Activated naive CD4-positive, alpha-beta T cell treated with anti-CD3 and anti-CD28 coated beads for 36 hours (primary cell): ENCODE measurements at places on chromosomes 16 and 17. TPM values are rescaled to one million over a fixed set of nuclear protein-coding genes. Genes with fewer than 3 reads are reported as not detected.
A peak's percentile ranks its signal among the peaks of the same experiment; 100 is the strongest.

The NXN gene
- total RNA-seq: 0.20 TPM

The SLC5A2 gene
- total RNA-seq: not detected

DNA sequence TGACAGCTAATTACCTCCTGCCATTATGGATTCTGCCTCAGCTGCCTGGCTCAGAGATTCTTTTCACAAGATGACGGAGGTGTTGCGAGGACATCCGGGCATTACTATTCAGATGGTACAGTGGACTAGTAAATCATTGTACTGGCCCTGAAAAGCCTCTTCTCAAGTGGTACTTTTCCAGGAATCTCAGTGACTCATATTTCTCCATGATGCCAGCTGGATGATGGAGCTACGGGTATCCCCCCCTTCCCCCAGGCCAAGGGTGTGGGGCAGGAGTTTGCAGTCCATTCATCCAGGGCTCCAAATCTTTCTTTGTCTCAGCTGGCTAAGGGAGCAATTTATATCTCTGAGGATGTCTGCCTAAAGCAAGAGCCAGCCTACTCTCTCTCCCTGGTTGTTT lies 107.7 kb upstream of the GPR139 start:
- no peak overlapping the region for H3K27ac ChIP-seq
- H3K4me3 ChIP-seq: no peak overlapping the region
- H3K4me1 ChIP-seq: no peaks in the 10 kb centered on the region
- no peaks in the 10 kb centered on the region for H3K27me3 ChIP-seq

- no peaks in the 10 kb centered on the region for H3K36me3 ChIP-seq
- peaks cover 12% of the 10 kb centered on the region for H3K27me3 ChIP-seq
- H3K4me3 ChIP-seq: no peak overlapping the region
- H3K27ac ChIP-seq: no peak overlapping the region
Observed at GRCh38 chr16:2328428-2328827, 12.1 kb downstream of the ABCA3 start.

The C1QTNF1 gene
- 0.14 TPM for total RNA-seq

The SEC14L5 gene
- total RNA-seq: not detected

DNA sequence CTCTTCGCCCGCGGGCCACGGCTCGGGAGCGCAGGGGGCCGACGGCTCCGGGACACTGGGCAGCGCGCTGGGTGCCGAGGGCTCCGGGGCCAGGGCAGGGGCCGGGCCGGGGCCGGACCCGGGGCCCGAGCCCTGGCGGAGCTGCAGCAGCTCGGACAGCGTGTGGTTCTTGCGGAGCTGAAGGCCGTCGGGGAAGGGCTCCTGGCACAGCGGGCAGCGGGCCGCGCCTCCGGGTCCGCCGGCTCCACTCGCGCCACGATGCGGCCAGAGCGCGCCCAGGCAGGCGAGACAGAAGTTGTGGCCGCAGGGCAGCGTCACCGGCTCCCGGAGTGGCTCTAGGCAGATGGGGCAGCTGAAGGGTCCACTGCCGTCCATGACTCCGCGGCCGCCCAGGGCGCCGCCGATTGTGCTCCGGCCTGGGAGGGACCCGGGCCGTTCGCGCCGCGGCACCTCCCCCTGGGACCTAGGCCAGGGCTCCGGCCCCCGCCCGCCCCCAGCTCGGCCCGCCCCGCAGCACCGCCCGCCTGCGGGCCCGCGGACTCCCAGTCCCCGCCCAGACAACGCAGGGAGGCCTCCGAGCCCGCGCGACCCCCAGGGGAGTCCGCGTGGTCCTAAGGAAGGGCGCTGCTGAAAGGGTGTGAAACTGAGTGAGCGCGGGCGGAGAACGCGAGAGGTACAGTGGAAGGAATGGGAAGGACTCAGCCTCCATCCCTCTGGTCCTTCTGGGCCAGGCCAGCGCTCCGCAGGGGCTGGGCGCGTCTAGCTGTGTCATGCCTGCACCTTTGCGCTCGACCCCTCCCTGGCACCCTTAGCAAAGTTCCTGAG lies at the start of gene TRIM47:
Gene TRIM47 (minus strand): TSS at position 408 of the 825 bp plus-strand sequence. CDS start 33 bp downstream, at position 375.
- H3K4me3 ChIP-seq: peak within 1 kb of the TSS; percentile 93
- peaks cover 5% of the 10 kb centered on the region for H3K36me3 ChIP-seq
- peaks cover 3% of the 10 kb centered on the region for H3K27me3 ChIP-seq
- no peak for DNase-seq
- peak within 1 kb of the TSS; percentile 83 for H3K27ac ChIP-seq
- peaks cover 26% of the 10 kb centered on the region for H3K4me1 ChIP-seq
